Nucleus accumbens (tissue), 56 donors: ENCODE measurements at places on chromosomes 5 and 9.
A peak's percentile ranks its signal among the peaks of the same experiment; 100 is the strongest.

- no peak for DNase-seq
Observed at GRCh38 chr5:206406-206805, 11.5 kb downstream of the CCDC127 start.

DNA sequence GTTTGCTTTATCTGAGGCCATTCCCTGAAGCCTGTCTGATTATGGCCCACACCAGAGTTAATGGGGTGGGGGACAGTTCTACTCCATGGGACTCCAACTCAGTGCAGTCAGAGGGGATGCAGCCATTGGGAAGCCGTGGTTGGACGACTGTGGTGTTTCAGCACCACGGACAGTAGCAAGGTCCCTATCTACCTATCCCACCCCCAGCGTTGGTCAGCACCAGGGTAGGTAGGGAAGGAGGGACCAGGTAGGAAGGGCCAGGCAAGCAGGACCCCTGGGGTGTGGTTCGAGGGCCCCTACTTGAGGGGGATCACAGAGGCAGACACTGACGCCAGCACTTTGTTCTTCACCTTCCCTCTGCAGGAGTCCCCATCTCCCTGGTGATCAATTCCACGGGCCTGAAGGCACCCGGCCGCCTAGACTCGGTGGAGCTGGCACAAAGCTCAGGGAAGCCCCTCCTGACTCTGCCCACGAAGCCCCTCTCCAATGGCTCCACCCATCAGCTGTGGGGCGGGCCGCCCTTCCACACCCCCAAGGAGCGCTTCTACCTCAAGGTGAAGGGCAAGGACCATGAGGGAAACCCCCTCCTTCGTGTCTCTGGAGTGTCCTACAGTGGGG is 33.2 kb downstream of the HMCN2 start:
- no peak for DNase-seq

GRCh38 chr9:97808415-97808814 is 44.6 kb upstream of the FOXE1 start:
- DNase-seq, result no peak

DNA sequence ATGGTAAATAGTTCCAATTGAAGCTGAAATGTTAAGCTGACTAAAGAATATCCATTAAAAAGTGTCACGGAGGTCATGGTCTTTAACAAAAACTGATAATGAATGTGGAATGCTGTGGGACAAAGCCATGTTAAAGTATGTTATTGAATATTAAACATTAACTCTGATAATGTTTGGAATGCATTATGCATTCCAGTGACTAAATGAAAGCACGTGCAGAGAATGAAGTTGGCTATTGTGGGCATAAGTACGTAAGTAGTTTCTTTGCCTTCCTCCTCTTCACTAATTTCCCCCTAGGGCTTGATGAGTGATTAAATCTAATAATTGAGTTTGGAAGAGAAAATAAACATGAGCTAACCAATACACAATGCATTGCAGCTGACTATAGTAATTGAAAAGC is 640.4 kb upstream of the CDH10 start:
- DNase-seq, result no peak

- no peak for DNase-seq
Observed at GRCh38 chr5:14414007-14414406, 167.6 kb upstream of the OTULINL start.

GRCh38 chr5:133907075-133907474 is 61.4 kb downstream of the C5orf15 start:
- peak; percentile 16 for DNase-seq

- no peak for DNase-seq
Observed at GRCh38 chr9:133638076-133638475, 1.9 kb downstream of the DBH start.

GRCh38 chr9:129402371-129402739 is 218.5 kb downstream of the C9orf50 start:
- no peak for DNase-seq

DNA sequence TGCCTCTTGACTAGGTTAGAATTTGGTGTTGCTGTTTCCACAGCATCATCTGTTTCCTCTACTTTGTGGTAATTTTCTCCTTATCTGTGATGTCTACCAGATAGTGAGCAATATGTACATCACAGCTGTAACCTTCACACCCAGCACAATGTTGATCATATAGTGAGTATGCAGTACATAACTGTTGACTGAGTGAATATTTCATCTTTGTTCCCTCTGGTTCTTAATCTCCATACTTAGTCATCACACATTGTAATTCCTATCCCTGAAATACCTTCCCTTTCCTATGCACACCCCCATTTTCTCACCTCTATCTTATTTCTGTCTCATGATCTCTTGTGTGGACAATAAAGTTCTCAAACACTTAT is 115.9 kb downstream of the KIF4B start:
- no peak for DNase-seq

- no peak for DNase-seq
Observed at GRCh38 chr5:140996060-140996459, 29.8 kb downstream of the PCDHAC2 start.

GRCh38 chr9:98087420-98088354 is 31.2 kb downstream of the NANS start:
- DNase-seq, result no peak

DNA sequence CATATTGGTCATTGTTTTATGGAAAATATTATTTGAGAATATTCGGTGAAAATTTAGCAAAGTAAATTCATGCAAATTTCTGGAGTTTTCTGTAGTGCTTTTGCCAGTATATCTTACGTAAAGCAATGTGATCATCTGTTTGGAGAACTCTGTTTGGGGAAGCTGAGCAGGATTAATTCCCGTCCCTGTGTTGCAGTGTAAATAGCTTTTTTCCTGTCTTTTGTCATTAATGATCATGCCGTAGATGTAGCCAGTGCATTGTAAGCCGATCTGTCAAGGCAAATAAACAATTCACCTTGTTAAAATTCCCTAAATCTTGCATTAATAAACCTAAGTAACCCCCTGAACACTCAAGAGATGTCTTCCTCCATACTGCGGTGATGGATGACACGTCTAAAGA is 39.2 kb downstream of the PPIC start:
- DNase-seq, result no peak

DNA sequence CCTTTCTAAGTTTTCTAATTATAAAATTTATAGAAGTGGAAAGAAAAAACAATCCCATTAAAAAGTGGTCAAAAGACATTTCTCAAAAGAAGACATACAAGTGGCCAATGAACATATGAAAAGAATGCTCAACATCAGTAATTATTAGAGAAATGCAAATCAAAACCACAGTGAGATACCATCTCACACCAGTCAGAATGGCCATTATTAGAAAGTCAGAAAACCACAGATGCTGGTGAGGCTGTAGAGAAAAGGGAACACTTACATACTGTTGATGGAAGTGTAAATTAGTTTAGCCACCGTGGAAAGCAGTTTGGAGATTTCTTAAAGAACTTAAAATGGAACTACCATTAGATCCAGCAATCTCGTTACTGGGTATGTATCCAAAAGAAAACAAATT is 23.7 kb upstream of the PLPP1 start:
- DNase-seq, result no peak

GRCh38 chr5:139925650-139926640 is 117.2 kb downstream of the NRG2 start:
- DNase-seq, result no peak

DNA sequence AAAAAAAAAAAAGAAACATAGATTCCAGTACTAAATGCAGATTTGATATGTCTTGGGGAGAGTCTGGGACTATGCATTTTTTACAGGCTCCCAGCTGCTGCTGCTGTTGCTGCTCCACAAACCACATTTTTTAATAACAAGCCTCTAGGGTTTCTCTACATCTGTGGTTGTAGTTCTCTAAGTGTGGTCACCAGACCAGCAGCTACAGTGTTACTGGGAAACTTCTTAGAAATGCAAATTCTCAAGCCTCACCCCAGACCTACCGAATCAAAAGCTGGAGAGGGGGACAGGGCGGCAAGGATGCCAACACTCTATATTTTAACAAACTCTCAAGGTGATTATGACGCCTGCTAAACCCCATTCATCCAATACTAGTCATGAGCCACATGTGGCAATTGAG is 293.4 kb upstream of the PTGER4 start:
- DNase-seq, result no peak

DNA sequence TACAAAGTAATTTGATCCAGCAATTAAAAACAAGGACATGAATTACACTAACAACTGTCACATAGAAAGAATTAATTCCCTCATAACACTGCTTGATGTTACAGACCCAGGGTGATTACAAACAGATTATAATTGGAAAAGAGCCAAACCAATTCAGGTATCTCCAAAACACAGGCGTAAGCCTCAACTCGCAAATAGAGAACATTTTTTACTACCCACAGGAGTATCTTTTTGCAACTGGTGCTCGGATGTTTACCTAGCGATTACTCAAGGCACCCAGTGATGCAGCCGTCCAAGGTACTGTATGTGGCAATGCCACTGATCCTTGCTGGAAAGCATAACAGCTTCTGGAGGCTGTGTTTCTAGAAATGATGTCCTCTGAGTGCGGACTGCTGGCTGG is 386.1 kb upstream of the KIF2A start:
- no peak for DNase-seq

DNA sequence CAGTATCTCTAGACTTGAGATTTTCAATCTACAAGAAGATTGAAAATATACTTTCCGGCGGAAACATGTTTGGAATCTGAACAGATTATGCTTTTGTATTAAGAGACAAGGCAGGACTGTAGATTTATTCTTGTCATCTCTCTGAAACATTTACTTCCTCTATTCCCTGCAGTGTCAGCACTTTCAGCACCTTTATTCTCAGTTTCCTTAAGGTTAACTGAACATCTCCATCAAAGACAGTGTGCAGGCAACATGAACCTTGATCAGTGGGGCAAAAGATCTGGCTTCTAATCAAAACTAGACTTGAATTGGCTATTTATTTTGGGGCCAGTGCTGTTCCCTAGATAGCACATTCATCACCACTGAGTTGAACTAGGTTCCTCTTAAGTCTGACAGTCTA is 129.9 kb upstream of the HCN1 start:
- DNase-seq, result no peak

GRCh38 chr9:16575142-16575985 is 295.1 kb downstream of the BNC2 start:
- DNase-seq, result no peak

DNA sequence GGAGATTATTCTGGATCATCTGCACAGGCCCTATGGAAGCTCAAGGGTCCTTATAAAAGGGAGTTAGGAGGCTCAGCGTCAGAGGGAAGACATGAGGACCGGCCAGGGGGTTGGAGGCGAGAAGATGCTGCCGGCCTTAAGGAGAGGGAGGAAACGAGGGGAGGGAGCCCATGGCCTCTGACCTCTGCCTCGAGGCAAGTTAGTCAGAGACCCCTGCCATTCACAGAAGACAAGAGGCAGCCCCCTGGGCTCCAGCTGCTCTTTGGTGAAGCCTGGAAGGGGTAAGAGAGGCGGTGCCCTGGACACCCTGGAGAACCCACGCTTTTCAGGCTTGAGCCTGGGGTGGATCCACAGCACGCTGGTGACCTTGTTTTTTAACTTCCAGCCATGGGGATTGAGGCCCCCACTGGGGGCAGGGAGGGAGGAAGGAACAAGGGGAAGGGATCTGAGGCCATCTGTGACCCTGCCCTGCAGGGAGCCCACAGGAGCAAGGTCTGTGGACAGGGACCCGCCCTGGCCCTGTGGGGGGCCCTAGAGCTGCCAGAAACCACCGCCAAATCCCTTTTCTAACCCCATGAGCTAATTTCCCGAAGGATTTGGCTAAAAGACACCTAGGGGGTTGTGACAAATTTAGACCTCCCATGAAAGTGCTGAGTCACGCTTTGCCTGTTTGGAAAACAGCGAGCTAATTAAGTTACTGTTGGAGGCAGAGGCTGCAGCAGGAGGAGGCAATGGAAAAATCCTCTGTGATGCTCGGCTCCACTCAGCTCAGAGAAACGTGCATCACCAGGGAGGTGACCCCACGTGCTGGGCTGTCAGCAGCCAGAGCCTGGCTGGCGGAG is 49.7 kb downstream of the OLFM1 start:
- no peak for DNase-seq

GRCh38 chr5:68369457-68370125 is 154.0 kb downstream of the PIK3R1 start:
- no peak for DNase-seq

- DNase-seq, result no peak
Observed at GRCh38 chr5:8213701-8214240, 344.8 kb downstream of the MTRR start.

DNA sequence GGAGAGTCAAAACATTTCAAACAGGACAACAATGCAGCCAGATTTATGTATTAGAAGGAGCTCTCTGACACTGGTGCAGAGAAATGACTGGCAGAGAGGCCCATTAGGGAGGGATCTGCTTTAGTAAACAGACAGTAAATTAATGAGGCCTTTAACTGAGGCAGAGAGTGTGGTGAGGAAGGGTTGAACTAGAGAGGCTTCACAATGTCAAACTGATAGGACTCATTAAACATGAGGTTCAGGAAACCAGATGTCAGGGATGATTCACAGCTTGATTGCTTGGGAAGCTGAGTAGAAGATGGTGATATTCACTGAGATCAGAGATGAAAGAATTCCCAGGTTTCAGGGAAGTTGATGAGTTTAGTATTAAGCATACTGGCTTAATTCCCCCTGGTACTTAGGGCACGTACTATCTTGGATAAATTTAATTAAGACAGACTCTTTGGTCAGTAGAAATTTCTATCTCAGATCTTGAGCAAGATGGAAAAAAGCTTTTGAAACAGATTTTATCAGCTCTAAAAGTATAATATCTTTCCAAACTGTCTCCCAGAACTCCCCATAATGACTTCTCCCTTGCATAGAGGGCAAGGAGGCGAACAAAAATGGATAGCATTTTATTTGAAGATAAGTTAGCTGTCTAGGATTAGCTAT is 8.6 kb upstream of the MUSK start:
- DNase-seq, result no peak

GRCh38 chr5:159660401-159660800 is 255.9 kb upstream of the ADRA1B start:
- no peak for DNase-seq

- no peak for DNase-seq
Observed at GRCh38 chr9:87236546-87236945, 261.1 kb upstream of the DAPK1 start.

GRCh38 chr5:176157656-176158055 is 80.6 kb upstream of the SIMC1 start:
- DNase-seq, result no peak

DNA sequence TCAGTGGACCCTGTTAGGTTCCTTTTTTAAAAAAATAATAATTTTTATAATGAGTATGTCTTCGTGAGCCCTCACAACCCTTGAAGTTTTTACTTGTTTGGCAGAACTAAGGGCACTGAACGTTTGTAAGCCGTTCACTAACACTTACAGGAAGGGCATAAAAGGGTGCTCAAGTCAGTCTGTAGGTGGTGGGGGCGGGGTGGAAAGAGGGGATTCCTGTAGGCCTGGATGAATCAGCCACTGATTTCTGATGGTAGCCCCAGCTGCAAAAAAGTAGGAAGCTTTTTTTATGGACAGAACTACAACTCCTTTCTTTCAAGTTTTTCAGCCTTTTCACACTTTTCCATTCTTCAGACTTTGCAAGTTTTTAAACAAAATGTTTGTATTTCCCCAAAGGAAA is 35.8 kb downstream of the PIK3R1 start:
- no peak for DNase-seq

DNA sequence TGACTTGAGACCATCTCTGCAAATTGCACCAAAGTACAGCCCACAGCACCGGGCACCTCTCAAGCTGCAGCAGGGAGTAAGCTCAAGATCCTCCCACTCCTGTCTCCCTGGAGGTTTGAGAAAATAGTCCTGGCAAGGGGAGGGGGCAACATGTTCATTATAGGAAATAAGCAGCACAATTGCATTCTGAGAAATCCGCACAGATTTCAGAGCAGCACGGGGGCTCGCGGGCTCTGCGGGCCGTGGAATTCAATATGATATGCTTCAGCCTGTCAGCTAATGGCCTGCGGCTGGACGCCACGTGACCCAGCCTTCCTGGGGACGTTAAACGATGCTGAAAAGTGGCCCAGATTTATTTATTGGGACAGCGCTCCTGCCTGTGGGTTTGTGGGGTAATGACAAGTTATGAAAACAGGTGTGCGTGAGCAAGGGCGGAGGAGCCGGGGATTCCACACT is 156.4 kb downstream of the DAB2IP start:
- DNase-seq, result no peak
